Vagina (tissue), 2 donors: ENCODE measurements at places on chromosomes 1 and 21. TPM values are rescaled to one million over a fixed set of nuclear protein-coding genes. Genes with fewer than 3 reads are reported as not detected.

DNA sequence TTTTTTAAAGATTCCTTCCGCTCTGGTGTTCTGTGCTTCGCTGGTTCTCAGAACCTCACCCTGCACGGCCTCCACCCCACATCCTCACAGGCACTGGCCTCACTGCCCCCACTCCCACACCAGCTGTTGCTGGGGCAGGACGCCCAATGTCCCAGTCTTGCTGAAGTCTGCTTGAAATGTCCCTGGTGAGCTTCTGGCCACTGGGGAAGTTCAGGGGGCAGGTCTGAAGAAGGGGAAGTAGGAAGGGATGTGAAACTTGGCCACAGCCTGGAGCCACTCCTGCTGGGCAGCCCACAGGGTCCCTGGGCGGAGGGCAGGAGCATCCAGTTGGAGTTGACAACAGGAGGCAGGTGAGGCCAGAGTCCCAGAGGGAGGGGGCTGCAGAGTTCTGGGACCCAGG, at the start of gene C1QA:
Gene C1QA, plus strand, starts transcription at position 276 of the 400 bp plus-strand sequence. CDS start 989 bp downstream, outside the sequence.
- no peaks in the 10 kb centered on the region for H3K27me3 ChIP-seq
- no peak within 1 kb of the TSS for H3K27ac ChIP-seq
- no peaks in the 10 kb centered on the region for H3K4me1 ChIP-seq

- peaks cover 15% of the 10 kb centered on the region for H3K4me1 ChIP-seq
- no peak overlapping the region for H3K4me3 ChIP-seq
- H3K27me3 ChIP-seq = no peaks in the 10 kb centered on the region
- no peak overlapping the region for H3K27ac ChIP-seq
- DNase-seq = no peak
These were observed 388.4 kb downstream of the DISC1 start for GRCh38 chr1:232014941-232015340.

- no peaks in the 10 kb centered on the region for H3K36me3 ChIP-seq
- no peak for DNase-seq
- no peak overlapping the region for H3K27ac ChIP-seq
- no peak overlapping the region for H3K4me3 ChIP-seq
- no peaks in the 10 kb centered on the region for H3K27me3 ChIP-seq
These were observed 63.4 kb upstream of the RAB3GAP2 start for GRCh38 chr1:220335668-220336067.

The CAMK1G gene
- not detected for total RNA-seq

DNA sequence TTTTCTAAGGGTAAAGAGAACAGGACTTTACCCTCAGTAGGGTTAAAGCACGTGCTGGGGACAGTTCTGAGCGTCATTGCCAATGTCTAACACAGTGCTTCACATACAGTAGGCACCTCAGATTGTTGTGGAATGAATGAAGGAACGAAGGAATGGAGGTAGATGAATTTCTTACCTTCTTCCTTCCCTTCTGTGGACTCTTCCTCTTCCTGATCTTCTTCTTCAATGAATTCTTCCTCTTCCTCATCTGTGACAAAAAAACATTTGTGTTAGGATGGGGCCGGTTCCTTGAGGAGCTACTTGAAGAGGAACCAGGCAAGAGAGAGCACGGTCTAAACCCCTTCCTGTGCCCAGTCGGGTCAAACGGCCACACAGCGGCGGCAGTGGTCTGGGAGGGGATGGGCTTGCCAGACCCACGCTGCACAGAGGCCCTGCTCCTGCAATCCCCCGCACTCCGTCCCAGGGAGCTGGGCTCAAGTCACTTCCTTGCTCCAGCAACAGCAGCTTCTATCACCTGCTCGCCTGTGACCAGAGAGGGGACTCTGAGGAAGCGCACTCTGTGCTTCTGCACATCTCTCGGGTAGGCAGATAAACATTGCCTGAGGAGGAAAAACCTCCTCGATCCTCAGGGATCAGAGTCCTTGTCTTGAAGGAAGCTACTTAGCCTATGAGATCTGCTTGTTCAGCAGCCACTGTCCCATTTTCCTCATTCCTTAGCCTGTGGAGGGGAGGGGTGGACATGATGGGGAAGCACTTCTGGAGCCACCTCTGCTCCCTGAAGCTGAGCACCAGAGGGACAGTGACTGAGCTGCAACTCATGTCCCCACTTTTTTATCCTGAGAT, 8.0 kb upstream of the SLC30A2 start:
- no peaks in the 10 kb centered on the region for H3K36me3 ChIP-seq
- no peak overlapping the region for H3K27ac ChIP-seq
- H3K4me3 ChIP-seq = no peak overlapping the region
- DNase-seq = no peak
- H3K27me3 ChIP-seq = no peaks in the 10 kb centered on the region
- H3K4me1 ChIP-seq = no peaks in the 10 kb centered on the region

The GBP4 gene
- total RNA-seq = 8.3 TPM

The AKR7A3 gene
- total RNA-seq = 4.2 TPM

The RNU1-1 gene
- total RNA-seq = 19,908 TPM

The CR1 gene
- 2.5 TPM for total RNA-seq

- no peak overlapping the region for H3K27ac ChIP-seq
- no peaks in the 10 kb centered on the region for H3K36me3 ChIP-seq
- no peak overlapping the region for H3K4me3 ChIP-seq
- DNase-seq = no peak
- no peaks in the 10 kb centered on the region for H3K27me3 ChIP-seq
These were observed 2.3 kb upstream of the KRTAP10-7 start for GRCh38 chr21:44598061-44598460.

GRCh38 chr1:175902281-175902680, 158.9 kb upstream of the TNR start:
- no peaks in the 10 kb centered on the region for H3K27me3 ChIP-seq
- no peaks in the 10 kb centered on the region for H3K36me3 ChIP-seq
- H3K4me1 ChIP-seq = no peaks in the 10 kb centered on the region
- H3K27ac ChIP-seq = no peak overlapping the region
- H3K4me3 ChIP-seq = no peak overlapping the region

- no peaks in the 10 kb centered on the region for H3K36me3 ChIP-seq
- H3K4me1 ChIP-seq = no peaks in the 10 kb centered on the region
- no peaks in the 10 kb centered on the region for H3K27me3 ChIP-seq
- no peak overlapping the region for H3K4me3 ChIP-seq
- DNase-seq = no peak
- no peak overlapping the region for H3K27ac ChIP-seq
These were observed 93.9 kb downstream of the NR5A2 start for GRCh38 chr1:200121421-200121820.

The NTNG1 gene
- total RNA-seq = 6.6 TPM

DNA sequence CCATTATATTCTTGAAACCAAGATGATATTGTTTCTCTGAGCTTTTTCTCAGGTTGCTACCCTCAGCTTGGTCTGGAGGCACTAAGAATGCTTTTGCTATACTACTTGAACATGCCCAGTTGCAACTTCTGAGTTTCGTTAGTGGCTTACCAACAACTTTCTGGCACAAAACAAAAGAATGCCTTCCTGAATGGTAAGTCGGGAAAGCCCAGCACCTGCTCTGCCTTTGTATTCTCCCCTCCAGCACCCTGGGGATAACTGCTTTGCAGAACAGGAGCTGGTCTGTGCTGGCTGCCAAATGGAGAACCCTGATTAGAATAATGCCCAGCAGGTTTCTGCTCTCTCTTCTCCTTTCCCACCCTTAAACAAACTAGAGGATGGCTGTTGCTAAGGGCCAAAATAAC, 149.3 kb downstream of the TGFB2 start:
- peaks cover 14% of the 10 kb centered on the region for H3K4me1 ChIP-seq
- DNase-seq = no peak
- no peak overlapping the region for H3K4me3 ChIP-seq
- no peaks in the 10 kb centered on the region for H3K27me3 ChIP-seq
- no peaks in the 10 kb centered on the region for H3K36me3 ChIP-seq

DNA sequence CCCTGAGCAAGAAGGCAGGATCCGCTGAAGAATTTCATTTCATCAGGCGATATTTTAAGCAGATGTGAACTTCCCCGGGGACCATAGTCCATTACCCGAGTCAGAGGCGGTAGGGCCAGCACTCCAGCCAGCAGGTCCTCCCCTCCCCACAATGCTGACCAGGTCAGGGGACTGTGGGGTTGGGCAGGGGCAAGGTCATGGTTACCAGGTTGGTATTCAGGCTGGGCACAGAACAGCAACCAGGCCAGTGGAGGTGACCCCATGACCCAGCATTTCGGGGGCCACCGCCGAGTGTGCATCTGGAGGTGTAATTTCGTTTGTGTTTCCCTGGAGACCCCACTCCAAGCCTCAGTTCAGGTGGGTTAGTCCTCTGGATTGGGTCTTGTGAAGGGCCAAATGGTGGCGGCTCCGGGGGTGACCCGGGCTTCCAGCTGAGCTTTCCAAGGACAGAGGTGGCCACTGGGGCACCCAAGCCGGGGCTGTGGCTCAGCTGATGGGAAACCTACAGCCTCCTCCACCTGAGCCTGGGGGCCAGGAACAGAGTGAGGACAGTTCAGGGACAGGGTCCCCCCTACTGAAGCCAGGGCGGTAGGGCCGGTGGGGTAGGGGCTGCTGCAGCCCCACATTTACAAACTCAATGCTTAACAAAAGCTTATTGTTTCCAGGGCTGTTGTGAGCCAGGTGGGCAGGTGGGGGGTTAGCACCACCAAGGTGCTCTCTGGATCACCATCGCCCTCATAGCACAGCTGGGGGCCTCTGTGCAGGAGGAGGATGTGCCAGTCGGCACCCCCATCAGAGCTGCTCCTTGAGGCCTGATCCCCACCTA, 2.8 kb downstream of the PRDM16 start:
- peaks cover 27% of the 10 kb centered on the region for H3K27me3 ChIP-seq
- peak overlapping the region; percentile 42 for H3K27ac ChIP-seq
- no peak overlapping the region for H3K4me3 ChIP-seq
- no peaks in the 10 kb centered on the region for H3K36me3 ChIP-seq
- peaks cover 40% of the 10 kb centered on the region for H3K4me1 ChIP-seq

GRCh38 chr21:45262041-45262581, 25.6 kb downstream of the POFUT2 start:
- no peak for DNase-seq
- H3K27me3 ChIP-seq = no peaks in the 10 kb centered on the region
- no peak overlapping the region for H3K4me3 ChIP-seq
- H3K4me1 ChIP-seq = peaks cover 4% of the 10 kb centered on the region

GRCh38 chr1:84996846-84997666, at the start of gene MCOLN2:
Gene MCOLN2 (minus strand): TSS chr1:84997113. CDS start chr1:84996872, 241 bp downstream.
- H3K27me3 ChIP-seq = no peaks in the 10 kb centered on the region
- peaks cover 25% of the 10 kb centered on the region for H3K4me1 ChIP-seq

The AMPD2 gene
- total RNA-seq = 38.5 TPM

DNA sequence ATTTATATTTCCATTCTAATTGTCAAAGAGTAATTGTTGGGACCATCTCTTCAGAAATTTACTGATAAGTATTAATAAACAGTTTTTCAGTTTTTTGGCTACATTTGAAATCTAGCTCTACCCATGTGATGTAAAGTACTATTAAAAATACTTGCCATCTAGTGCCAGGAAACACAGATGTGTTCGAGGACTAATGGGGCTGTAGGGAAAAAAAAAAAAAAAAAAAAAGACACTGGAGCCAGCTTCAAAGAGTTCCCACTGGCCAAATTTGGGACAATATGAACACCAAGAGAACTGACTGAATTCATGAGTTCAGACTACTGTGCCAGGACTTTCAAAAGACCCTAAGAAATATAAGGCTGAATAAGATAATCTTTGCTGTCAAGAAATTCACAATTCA, 65.2 kb upstream of the GFI1 start:
- H3K4me1 ChIP-seq = no peaks in the 10 kb centered on the region
- DNase-seq = no peak
- H3K27ac ChIP-seq = no peak overlapping the region
- no peak overlapping the region for H3K4me3 ChIP-seq

- no peak overlapping the region for H3K4me3 ChIP-seq
- no peak overlapping the region for H3K27ac ChIP-seq
- H3K27me3 ChIP-seq = no peaks in the 10 kb centered on the region
- H3K36me3 ChIP-seq = no peaks in the 10 kb centered on the region
- no peaks in the 10 kb centered on the region for H3K4me1 ChIP-seq
- no peak for DNase-seq
These were observed 87.3 kb downstream of the RPS6KC1 start for GRCh38 chr1:213138391-213138790.

The RPS27 gene
- total RNA-seq = 1,771 TPM

GRCh38 chr1:220966041-220966440, 86.8 kb downstream of the HLX start:
- no peaks in the 10 kb centered on the region for H3K4me1 ChIP-seq
- no peaks in the 10 kb centered on the region for H3K27me3 ChIP-seq
- DNase-seq = no peak
- H3K27ac ChIP-seq = no peak overlapping the region
- H3K36me3 ChIP-seq = no peaks in the 10 kb centered on the region
